Tongue (tissue), 3 donors: ENCODE measurements at places on chromosomes 7 and 10.

GRCh38 chr7:156151078-156151477 is 338.8 kb upstream of the SHH start:
- no peak for DNase-seq

GRCh38 chr10:56109454-56109853 is 251.6 kb downstream of the ZWINT start:
- DNase-seq: no peak

DNA sequence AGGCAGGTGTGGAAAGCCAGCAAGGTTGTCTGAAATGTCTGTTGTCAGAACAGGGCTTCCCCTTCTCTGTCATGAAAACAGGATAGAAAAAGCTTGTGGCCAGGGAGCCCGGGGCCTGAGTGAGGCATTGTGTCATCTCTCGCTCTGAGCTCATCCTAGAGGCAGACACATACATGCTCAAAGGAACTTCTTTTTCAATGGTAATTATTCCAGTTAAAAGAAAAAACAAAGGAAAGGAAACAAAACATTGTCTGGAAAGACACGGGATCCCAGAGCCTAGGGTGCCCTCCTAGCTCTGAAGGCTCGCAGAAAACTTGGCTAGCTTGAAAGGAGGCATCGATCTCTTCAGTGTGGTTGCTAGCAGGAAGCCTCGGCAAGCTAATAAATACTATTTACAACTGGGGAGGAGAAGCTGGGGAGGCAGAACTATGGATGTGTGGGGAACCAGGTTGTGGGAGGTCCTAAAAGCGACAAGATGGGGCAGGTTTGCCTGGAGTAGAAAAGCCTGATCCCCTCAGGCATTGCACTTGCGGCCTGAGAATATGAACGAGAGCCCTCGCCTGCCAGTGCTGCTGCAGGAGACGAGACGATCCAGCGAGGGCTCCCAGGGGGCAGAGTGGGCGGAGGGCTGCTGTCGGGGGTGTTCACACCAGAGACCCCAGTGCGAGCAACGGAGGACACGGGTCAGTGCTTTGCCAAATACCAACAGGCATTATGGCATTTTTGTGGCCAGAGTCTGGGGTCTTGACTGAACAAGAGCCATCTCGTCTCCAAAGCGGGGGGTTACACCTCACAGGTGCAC is 32.8 kb upstream of the DGKI start:
- no peak for DNase-seq

DNA sequence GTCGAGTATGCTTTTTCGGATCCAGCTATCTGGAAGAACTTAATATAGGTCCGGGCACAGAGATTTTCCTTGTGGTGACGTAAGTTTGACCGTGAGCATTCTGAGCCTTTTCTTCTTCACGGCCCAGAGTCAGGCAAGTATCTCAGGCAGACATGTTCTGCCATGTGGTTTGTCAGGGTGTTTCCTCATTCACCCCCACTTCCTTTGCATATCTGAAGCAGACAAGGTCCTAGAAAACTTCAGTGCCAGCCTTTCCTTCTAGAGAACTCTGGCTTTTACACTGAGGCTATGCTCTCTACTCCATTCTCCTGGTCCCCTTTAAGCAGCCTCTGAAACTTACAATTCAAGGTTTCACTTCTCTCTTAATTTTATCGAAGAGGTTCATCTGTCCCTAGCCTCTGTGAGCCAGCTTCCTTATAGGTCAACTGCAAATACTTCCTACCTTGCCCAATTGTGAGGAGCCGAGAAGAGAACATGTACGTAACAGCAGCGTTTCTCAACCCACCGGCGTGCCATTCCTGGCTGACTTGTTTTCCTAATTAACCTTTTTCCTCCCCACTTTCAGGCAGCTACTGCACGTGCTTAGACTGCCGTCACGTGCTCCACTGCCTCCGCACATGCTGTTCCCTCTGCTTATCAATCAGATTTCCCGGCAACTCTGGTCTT is 47.3 kb downstream of the CDCA7L start:
- DNase-seq: no peak

- no peak for DNase-seq
Measured at GRCh38 chr10:131620314-131620713, 280.5 kb upstream of the PPP2R2D start.

- no peak for DNase-seq
Measured at GRCh38 chr7:69605070-69605469, 6.8 kb downstream of the AUTS2 start.

DNA sequence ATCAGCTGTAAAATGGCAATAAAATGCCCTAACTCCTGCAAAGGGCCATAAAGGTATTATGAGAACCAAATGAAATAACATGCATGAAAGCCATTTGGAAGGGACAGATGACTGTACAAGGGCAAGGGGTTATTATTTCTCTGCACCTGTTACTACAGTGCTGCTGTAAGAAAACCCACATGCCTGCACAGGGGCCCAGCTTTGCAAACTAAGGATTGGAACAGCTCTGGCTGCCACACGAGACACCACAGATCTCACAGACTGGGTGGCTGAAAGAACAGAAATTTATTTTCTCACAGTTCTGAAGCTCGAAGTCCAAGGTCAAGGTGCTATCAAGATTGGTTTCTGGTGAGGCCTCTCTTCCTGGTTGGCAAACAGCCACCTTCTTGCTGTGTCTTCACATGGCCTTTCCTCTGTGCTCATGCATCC is 409.0 kb upstream of the NRP1 start:
- peak; percentile 38 for DNase-seq

DNA sequence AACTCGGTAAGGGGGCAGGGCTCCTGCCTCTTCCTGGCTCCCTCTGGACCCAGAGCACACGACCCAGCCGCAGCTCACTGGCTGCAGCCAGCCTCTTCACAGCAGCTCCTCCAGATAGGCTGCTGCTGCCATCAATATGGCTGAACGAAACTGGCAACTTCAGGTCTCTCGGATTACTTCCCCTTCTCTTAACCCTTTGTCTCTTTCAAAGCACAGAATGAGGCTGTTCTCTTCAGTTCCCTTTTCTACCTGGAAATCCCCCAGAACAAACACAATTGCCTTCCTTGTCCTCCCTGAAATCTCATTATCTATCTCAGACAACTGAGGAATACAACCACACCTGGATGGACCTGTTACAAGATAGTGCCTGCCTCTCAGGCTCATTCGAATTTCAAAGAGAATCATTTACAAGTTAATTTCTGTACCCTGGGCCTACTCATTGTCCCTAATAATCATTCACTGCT is 193.4 kb upstream of the MBL2 start:
- DNase-seq: no peak

GRCh38 chr7:16649196-16649595 is 3.2 kb downstream of the BZW2 start:
- no peak for DNase-seq

DNA sequence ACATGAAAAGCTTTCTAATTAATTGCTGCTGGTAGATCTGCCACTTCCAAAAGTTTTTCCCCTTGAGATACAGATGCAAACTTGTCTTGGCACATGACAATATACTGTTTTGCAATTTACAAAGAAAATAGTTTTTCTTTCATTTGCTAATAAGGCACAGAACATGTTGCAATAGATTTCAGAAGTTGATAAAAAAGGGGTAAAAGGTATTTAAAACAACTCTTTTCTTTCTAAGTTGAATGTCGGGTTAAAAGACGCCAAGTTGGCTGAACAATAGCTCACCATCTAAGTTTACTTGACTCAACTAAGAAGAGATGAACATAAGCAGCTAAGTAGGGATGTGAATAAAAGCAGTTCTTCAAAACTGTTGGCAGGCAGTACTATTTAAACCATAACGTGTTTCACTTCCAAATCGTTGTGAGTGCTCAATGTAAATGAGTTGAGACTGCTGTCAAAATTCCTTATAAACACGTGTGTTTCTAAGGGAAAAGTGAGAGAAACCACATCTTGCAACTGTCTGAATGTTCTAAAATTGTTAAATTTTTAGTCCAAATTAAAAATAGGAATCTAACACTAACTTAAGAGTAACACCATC is 14.5 kb upstream of the THSD7A start:
- peak; percentile 59 for DNase-seq

GRCh38 chr7:47852330-47853245 is 95.7 kb downstream of the PKD1L1 start:
- no peak for DNase-seq

DNA sequence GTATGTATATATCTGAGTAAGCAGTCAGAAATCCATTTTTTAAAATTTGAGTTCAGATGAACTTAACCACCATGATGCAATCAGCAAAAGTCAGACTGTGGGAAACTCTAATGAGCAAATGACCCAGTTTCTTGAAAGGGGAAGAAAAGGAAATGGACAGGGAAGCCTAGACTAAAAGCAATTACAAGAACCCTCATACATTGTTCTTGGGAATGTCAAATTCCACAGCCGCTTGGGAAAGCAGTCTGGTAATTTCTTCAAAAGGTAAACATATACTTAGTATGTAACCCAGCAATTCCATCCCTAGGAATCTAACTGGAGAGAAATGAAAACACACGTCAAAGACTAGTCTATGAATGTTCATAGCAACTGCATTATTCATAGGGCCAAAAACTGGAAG is 16.4 kb upstream of the FOXK1 start:
- peak; percentile 65 for DNase-seq

DNA sequence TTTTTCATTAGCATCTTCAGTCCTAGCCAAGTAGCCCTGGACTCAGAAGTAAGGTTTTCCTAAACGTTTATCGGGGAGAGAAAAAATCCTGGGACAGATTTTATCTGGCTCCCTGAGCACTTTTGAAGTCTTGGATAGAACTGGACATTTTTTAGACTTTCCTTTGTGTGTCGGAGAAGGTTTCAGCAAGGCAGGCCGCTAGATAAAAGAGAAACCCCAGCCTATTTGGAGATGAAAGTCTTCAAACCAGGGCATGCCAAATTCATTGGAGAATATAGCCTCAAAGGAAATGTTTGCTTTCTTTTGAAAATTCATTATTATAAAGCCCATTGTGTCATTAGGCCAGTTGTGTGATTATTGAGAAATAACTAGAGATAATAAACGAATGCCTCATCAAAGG is 228.1 kb downstream of the BAMBI start:
- DNase-seq: no peak

DNA sequence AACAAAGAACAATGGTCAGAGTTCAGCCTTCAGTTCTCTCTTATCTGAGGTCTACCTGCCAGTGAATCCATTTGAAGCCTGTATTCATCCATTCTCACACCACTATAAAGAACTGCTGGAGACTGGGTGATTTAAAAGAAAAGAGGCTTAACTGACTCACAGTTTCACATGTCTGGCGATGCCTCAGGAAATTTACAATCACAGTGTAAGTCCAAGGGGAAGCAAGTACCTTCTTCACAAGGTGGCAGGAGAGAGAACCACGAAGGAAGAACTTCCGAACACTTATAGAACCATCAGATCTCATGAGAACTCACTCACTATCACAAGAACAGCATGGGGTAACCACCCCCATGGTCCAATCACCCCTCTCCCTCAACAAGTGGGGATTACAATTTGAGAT is 33.0 kb upstream of the SLC25A13 start:
- DNase-seq: no peak

- no peak for DNase-seq
Measured at GRCh38 chr7:159064816-159065510, 79.7 kb downstream of the VIPR2 start.

- DNase-seq: no peak
Measured at GRCh38 chr7:7817748-7818147, 99.3 kb upstream of the RPA3 start.

DNA sequence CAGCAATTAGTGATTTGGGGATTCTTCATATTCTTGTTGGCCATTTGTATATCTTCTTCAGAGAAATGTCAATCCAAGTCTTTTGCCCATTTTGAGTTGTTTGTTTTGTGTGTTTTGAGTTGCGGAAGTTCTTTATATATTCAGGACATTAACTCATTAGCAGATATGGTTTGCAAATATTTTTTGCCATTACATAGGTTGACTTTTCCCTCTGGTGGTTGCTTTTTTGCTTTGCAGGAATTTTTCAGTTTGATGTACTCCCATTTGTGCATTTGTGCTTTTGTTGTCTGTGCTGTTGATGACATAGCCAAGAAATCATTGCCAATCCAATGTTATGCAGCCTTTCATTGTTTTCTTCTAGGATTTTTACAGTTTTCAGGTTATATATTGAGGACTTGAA is 63.6 kb upstream of the DNAJC1 start:
- no peak for DNase-seq

- DNase-seq: no peak
Measured at GRCh38 chr10:51685768-51686167, 13.6 kb downstream of the CSTF2T start.

- no peak for DNase-seq
Measured at GRCh38 chr7:99739699-99740572, 4.9 kb upstream of the CYP3A7 start.

- no peak for DNase-seq
Measured at GRCh38 chr7:85565276-85565675, 378.4 kb upstream of the SEMA3D start.

- DNase-seq: peak; percentile 21
Measured at GRCh38 chr7:128203710-128204214, 37.3 kb upstream of the LEP start.

DNA sequence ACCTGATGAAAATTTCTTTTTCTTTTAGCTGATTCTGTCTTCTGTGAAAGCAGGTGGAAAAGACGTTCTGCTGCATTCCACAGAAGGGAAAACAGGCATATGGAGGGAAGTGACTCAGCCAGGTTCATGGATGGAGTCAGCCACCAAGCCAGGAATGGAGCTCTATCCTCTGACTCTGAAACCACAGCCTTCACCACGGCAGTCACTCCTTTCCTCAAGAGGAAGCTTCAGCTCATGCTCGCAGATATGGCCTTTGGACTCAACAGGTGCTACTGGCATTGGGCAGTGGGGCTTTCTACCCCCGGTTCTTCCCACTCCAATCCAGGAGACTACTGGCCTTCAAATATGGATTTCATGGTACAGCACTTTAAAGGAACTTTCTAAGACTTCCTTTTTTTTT is 11.5 kb upstream of the PLAU start:
- DNase-seq: no peak

DNA sequence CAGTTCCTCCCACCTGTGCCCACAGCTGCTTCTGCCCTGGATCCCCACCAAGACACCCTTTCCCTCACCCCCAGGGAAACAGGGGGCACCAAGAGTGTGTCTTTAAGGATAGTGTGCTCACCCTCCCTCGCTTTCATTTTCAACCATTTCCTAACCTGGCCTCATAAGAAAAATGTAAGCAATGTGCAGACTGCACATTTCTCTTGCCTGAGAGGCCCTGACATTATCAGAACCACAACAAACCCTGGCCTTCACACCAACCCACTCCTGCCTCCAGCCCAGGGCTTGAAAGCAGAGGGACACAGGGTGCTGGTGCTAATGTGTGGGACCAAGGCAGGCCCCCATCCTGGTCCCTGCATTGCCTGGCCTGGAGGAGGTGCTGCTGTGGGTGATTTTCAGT is 11.0 kb upstream of the IMPDH1 start:
- no peak for DNase-seq

DNA sequence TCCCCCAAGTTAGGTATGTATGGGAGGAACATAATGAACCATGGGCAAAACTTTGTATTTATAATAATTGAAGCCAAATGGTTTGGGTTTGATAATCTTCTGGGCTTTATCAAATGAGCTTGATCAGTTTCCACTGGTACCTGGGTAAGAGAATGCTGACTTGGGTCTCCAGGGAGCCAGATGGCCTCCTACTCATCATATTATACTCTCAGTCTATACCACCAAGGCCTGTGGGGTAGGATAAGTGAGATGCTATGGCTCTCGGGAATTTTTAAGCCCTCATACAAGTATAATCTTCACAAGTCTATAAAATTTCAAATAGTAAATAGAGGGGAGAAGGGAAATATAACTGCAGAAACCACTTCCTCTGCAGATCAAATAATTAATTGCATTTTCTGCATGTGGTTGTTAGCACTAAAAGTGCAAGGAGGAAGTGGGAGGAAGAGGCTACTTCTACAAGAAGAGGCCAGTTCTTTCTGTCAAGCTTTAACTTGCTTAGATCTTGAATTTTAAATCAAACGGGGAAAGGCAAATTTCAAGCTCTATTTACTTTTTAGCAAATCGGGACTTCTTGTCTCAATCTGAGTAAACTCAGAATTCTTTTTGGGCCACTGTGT is 349.0 kb downstream of the SORCS1 start:
- no peak for DNase-seq
